ENCODE measurements at places on chromosomes 6 and 20.

DNA sequence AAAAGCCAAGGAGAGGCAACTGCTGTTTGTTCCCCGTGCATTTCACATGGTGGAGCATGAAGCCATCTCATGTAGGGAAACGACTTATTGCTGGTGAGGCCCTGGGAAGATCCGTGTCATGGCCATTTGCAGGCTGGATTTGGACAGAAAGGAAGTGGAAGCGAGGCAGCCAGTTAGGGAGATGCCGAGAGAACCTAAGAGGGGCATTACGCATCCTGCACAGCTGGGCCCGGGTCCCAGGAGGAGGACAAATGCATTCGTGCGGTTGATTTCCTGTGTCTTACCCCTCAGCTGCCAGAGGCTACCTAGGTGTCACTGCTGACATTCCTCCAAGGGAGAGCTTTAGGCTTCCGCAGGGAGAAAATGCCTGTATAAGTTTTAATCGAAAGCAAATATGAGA lies 316.2 kb upstream of the CDYL start:
- DNase-seq: no peak

DNA sequence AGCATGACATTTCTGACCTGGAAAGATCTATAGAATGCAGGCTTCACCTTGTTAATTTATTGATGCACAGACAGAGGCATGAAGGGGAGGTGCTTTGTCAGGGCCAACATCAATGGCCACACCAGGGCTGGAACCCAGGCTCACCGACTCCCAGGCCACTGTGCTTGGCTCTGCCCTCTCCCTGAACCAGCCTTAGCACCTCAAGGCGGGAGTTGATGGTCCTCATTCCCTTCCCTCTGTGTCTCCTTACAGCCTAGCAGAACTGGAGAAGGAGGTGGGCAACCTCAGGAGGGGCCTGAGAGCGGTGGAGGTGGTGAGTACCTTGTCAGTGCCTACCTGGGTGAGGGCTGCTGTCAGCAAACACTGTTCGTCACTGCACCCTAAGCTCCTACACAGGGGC lies 35.6 kb downstream of the MOCS1 start:
- DNase-seq: no peak

- peak; percentile 61 for DNase-seq
Observed at GRCh38 chr6:34110610-34111009, 35.3 kb downstream of the GRM4 start.

DNA sequence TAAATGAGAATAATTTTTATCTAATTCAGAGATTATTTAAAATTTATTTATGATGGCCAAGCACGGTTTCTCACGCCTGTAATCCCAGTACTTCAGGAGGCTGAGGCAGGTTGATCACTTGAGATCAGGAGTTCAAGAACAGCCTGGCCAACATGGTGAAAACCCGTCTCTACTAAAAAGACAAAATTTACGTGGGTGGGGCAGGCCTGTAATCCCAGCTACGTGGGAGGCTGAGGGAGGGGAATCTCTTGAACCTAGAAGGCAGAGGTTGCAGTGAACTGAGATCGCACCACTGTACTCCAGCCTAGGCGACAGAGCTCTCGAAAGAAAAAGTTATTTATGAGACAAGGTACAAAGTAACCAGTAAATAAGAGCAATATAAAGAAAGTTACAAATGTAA lies 59.5 kb upstream of the AGPAT4 start:
- DNase-seq: no peak

GRCh38 chr6:24492475-24492874 lies 2.3 kb upstream of the ALDH5A1 start:
- no peak for DNase-seq

DNA sequence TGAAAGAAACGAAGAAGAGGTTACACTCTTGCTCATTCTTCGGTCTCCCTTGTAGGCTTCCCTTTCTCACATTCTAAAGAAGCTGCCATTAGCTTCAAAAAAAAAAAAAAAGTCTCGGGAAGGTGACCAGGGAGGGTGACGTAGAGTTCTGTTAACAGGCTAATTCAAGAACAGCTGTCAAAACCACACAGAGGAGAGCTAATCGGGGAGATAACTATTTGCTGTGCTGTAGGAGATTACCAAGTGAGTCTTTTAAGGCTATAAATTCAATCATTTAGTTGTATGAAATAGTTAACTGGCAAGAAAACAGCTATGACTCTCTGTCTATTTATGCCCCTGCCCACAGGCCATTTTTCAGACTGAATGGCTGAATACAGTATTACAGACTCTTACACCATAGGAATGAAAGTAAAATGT lies 256.8 kb downstream of the SYNE1 start:
- no peak for DNase-seq

DNA sequence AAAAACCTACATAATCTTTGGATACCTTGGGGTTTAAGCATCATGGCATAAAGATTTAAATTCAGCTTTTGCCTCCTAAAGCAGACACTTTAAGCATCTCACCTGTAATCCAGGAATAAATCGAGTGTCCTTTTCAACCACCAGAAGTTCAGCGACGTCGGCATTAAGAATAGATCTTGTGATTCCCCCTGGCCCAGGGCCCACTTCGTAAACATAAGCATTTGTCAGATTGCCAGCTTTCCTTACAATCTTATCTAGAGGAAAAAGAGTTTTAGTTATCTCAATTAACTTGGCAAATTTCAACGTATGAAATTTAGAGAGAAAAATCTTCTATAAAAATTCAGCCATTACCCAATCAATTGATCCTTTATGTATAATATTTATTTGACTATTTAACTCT lies 3.2 kb downstream of the TFB1M start:
- DNase-seq: peak; percentile 55

GRCh38 chr20:34604980-34605788 lies 46.7 kb downstream of the MAP1LC3A start:
- no peak for DNase-seq

DNA sequence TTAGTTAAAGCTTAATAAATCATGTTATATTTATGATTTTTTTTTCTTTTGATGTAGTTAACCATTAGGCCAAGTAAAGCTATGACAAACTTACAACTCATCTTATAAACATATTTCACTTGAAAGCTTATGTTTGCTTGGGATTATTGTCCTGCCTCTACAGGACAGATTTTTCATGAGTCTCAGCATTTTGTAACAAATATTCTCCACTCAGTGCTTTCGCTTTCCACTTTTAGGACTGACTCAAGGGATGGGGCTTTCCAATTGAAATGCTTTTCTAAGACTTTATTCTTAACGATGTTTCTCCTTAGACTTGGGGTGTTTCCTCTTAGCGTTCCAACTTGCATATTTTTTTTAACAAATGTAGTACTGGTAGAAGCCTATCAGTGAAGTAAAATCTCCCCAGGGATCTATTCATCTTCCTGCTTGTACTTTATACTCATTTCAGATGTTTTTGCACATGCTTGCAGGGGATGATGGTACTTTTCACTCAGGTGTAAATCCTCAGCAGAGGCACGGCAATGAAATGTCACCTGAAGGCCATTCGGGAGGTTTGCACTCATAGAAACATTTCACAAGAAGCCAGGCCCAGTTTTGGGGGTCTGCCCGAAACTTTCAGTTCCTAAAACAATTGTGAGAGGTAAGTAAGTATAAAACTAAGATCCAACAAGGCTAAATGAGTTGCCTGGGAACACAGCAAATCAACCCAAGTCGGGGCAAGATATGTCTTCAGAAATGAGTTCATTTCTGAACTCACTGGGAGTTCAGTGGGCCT lies 298.1 kb upstream of the FOXQ1 start:
- DNase-seq: no peak

- DNase-seq: no peak
Observed at GRCh38 chr6:139905404-139906052, 531.1 kb upstream of the CITED2 start.

- no peak for DNase-seq
Observed at GRCh38 chr20:37114012-37114411, 18.2 kb upstream of the RBL1 start.

GRCh38 chr20:36311141-36311853 lies 5.2 kb downstream of the DLGAP4 start:
- DNase-seq: no peak

DNA sequence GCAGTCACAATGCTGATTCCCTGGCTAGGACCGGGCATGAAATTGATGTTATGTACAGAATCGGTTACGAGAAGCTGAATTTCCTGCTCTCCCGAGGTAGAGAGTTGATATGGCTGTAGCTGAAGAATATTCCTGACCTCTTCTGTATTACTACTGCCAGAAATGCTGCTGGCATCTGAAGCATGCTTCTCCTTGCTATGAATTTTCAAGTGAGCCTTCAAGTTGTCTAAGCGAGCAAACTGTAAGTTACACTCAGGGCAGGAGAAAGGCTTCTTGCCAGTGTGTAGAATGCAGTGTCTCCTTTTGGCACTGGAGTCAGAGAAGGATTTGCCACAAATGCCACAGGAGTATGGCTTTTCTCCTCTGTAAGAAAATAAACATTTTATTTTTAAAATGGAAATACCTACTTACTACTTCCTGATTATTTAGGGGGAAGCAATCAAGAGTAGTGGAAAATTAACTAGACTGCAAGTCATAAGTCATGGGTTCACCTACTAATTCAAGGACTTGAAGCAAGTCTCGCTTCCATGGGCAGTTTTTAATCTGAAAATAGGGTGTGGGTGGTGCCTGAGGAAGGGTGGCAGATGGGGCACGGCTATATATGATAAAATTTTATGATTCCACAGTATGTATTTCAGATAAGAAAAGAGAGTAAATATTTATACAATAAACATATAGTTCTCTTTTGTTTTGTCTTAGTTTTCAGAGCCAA lies 10.8 kb upstream of the MICAL1 start:
- DNase-seq: no peak

GRCh38 chr6:85620308-85620707 lies 22.4 kb downstream of the SYNCRIP start:
- DNase-seq: no peak

All from NCI-H345 (cell line).